Lung (tissue), 17 donors: ENCODE measurements at places on chromosomes 3 and 15. TPM values are rescaled to one million over a fixed set of nuclear protein-coding genes. Genes with fewer than 3 reads are reported as not detected.

NECTIN3 gene
- 20.1 TPM for total RNA-seq

KY gene
- 0.06 TPM for total RNA-seq

PPP1R14D gene
- total RNA-seq = not detected

TMCO5A gene
- total RNA-seq = not detected

ZPLD1 gene
- not detected for total RNA-seq

DNASE1L3 gene
- 1.2 TPM for total RNA-seq

ALDH1L1 gene
- 9.0 TPM for total RNA-seq

B3GNT5 gene
- total RNA-seq = 28.1 TPM

ACTRT3 gene
- 3.0 TPM for total RNA-seq

TUSC7 gene
- total RNA-seq = not detected

ZNF385D gene
- total RNA-seq = 3.1 TPM

GOLGA8A gene
- 73.1 TPM for total RNA-seq

STRIT1 gene
- not detected for total RNA-seq

NR2F2 gene
- total RNA-seq = 73.5 TPM

TEX264 gene
- total RNA-seq = 51.2 TPM

NBEAL2 gene
- 64.4 TPM for total RNA-seq

MESP2 gene
- 0.55 TPM for total RNA-seq

CFAP100 gene
- total RNA-seq = 31.9 TPM

TMC3 gene
- total RNA-seq = not detected

CCR1 gene
- total RNA-seq = 39.5 TPM

ANKRD34C gene
- total RNA-seq = not detected

CYP11A1 gene
- total RNA-seq = 0.97 TPM

CHRNB4 gene
- total RNA-seq = not detected

SCG3 gene
- 1.3 TPM for total RNA-seq

GABRR3 gene
- total RNA-seq = not detected

ELL3 gene
- total RNA-seq = 15.5 TPM

ATP13A5 gene
- total RNA-seq = 1.1 TPM

SFMBT1 gene
- 15.5 TPM for total RNA-seq

WNT5A gene
- 22.2 TPM for total RNA-seq

SEMA4B gene
- 87.5 TPM for total RNA-seq

PPP4R2 gene
- 105 TPM for total RNA-seq

PODXL2 gene
- total RNA-seq = 4.7 TPM

NOX5 gene
- total RNA-seq = 0.09 TPM

PPARG gene
- 41.4 TPM for total RNA-seq
